ENCODE measurements at places on chromosomes 3 and 15. TPM values are rescaled to one million over a fixed set of nuclear protein-coding genes. Genes with fewer than 3 reads are reported as not detected.

Gene PTPN9
- total RNA-seq, result 9.3 TPM

Gene SENP8
- total RNA-seq, result 5.9 TPM

DNA sequence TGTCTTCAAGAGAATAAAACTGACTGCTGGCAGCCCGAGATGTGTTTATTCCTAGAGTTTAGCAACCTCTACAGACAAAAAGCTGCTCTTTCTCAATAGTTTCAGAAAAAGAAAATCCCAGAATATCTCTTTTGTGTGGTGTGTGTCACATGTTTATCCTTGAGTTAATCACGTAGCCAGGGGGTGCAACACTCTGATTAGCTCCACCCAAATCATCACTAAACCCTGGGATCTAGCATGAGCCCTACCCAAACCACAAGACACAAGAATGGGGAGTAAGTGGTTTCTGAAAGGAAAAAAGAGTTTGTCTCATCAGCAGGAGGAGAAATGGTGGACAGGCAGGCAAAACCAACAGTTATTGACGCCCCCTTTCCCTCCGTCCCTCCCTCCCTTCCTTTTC, 78.5 kb upstream of the AGBL1 start:
- no peak for DNase-seq

DNA sequence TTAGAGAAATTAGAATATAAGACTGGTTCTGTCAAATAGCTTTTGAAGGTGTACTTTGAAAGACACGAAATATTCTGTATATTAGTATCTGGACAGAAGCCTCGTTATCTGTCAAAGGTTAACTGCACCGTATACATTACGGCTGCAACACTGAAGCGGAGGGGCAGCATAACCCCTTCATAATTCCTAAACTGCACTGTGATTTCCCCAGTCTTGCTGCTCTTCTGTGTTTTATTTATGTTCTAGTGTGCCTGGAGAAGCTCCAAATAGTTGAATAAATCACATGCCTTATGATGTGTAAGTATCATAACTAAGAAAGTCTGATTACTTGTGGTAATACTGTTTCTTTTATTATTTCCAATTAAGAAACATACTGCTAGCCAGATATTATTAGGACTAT, 285.7 kb upstream of the ROBO2 start:
- no peak for DNase-seq

GRCh38 chr3:124887177-124887931, at the start of gene ITGB5:
Gene ITGB5, minus strand, starts transcription at chr3:124887365. Its CDS starts 365 bp downstream, at chr3:124887000.
- DNase-seq, result peak; percentile 86

Measured in Right ventricle myocardium inferior (tissue), 1 donor.